ENCODE measurements at places on chromosomes 5 and 9.

- DNase-seq, result no peak
Observed at GRCh38 chr5:4387290-4387689, 752.8 kb upstream of the ADAMTS16 start.

- DNase-seq, result no peak
Observed at GRCh38 chr5:108315829-108316228, 66.1 kb downstream of the FBXL17 start.

- DNase-seq, result no peak
Observed at GRCh38 chr5:32290922-32291321, 21.8 kb downstream of the MTMR12 start.

GRCh38 chr5:98927242-98927988 lies 1.4 kb downstream of the CHD1 start:
- no peak for DNase-seq

DNA sequence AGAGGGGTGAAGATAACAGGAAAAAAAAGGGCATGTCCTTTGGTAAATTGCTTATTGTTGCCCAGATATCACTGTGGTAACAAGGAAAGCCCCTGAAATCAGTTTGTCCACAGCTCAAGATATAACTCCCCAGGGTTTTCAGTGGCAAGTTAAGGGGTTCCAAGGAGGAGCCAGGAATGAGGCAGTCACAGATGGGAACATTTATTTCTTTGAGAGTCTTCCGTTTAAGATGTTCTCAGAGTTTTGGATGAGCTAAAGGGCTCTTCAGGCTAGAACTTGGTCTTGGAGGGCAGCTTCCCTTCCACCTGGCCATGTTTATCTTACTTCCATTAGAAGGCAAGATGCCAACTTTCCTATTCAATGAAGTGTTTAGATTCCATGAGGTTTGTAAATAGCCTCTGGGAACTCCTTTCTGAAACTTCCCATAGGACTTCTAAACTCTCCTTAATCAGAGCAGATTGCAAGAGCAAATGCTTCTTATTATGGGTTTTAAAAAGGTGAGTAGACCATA lies 277.6 kb upstream of the TNC start:
- DNase-seq, result no peak

- no peak for DNase-seq
Observed at GRCh38 chr5:151148583-151148982, 9.0 kb downstream of the ANXA6 start.

- no peak for DNase-seq
Observed at GRCh38 chr9:70352802-70353201, 61.7 kb downstream of the KLF9 start.

DNA sequence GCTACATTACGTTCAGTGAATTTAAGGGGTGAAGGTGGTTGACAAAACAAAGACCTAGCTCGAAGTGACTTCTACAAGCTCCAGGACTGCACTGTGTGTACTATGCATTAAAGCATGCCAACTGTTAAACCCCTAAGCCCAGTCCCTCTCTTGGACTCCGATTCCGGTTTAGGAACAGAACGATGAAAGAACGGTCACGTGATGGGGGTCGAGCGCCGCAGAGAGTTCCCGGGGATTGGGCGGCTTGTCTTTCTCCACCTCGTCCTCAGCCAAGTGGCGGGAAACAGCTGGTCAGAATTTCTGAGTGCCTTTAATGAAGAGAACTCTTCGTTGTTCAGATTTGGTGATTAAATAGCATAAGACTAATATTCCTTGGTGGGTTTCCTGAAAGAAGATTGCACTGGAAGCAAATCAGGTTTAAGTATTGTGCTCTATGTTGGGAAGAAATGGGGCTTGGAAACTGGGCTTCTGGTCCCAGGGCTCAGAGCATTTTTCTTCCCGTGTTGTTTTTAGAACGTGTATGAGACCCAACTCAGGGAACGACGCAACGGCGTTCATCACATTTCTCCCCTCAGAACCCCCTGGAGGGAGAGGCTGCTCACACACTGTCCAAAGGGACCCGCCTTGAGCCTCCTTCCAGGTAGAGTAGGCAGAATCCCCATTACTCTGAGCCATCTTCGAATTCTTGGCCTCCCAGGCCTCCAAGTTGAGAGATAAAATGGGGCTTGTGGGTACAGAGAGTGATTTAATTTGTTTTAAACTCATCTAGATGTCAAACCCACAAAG lies 25.3 kb downstream of the IRX2 start:
- no peak for DNase-seq

GRCh38 chr5:124683917-124684555 lies 62.4 kb downstream of the ZNF608 start:
- DNase-seq, result no peak
